ENCODE measurements at places on chromosomes 7 and 10. TPM values are rescaled to one million over a fixed set of nuclear protein-coding genes. Genes with fewer than 3 reads are reported as not detected.

The WDFY4 gene
- 0.87 TPM for total RNA-seq

The EFCAB10 gene
- not detected for total RNA-seq

The ZNF727 gene
- 0.60 TPM for total RNA-seq

The GHRHR gene
- total RNA-seq, result not detected

The FFAR4 gene
- total RNA-seq, result not detected

The NRG3 gene
- total RNA-seq, result 10.7 TPM

The VWA2 gene
- total RNA-seq, result not detected

The GIMAP1 gene
- total RNA-seq, result 16.7 TPM

The TMEM176B gene
- not detected for total RNA-seq

The XRCC2 gene
- total RNA-seq, result 1.7 TPM
